Fibroblast of skin of left biceps (primary cell): ENCODE measurements at places on chromosomes 12 and 14.
A peak's percentile ranks its signal among the peaks of the same experiment; 100 is the strongest.

- no peak for DNase-seq
These were observed 39.8 kb downstream of the ELK3 start for GRCh38 chr12:96233939-96234461.

- DNase-seq = no peak
These were observed 32.6 kb downstream of the CD163L1 start for GRCh38 chr12:7411343-7411742.

- no peak for DNase-seq
These were observed 454.1 kb downstream of the PCNX1 start for GRCh38 chr14:71361336-71361735.

- DNase-seq = no peak
These were observed at the start of gene NYNRIN for GRCh38 chr14:24398653-24399446. NYNRIN (plus strand) TSS chr14:24399003; CDS start chr14:24399247, 244 bp downstream.

- DNase-seq = no peak
These were observed 8.0 kb upstream of the SERPINA12 start for GRCh38 chr14:94517248-94517640.

DNA sequence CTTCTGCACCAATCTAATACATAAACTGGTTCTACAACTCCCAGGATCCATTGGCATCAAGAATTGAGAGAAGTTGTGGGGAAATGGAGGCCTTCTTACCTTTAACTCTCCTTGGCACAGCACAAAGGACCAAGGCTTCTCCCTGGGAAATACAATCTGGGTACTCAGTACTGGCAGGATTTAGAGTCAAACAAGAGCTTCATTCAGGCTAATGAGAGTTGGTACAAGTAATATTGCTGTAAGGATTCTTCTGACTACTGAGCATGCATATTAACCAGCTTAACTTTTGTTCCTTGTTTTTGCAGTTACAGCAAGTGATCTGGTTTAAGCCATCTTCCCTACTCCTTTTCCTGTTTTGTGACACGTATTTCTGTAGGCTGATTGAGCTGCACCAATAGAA, 76.2 kb upstream of the FERMT2 start:
- no peak for DNase-seq

- DNase-seq = no peak
These were observed 8.1 kb downstream of the RTL1 start for GRCh38 chr14:100895411-100895810.

GRCh38 chr12:120049426-120049825, 60.4 kb downstream of the BICDL1 start:
- no peak for DNase-seq

DNA sequence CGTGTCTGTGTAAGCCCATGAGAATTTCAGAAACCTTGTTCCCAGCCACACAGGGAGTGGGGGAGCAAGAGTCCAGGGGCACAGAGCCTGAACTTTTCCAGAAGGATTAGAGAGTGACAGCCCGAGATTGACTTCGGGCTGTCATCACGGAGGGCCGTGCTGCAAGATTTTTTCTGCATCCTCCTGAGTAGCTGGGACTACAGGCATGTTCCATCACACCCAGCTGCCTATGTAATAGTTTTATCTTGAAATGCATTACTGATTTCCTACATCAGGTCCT, 14.4 kb downstream of the EVL start:
- no peak for DNase-seq

- DNase-seq = no peak
These were observed 24.3 kb upstream of the RCOR1 start for GRCh38 chr14:102568115-102568614.

- no peak for DNase-seq
These were observed 216.7 kb upstream of the SSTR1 start for GRCh38 chr14:37991027-37991426.

DNA sequence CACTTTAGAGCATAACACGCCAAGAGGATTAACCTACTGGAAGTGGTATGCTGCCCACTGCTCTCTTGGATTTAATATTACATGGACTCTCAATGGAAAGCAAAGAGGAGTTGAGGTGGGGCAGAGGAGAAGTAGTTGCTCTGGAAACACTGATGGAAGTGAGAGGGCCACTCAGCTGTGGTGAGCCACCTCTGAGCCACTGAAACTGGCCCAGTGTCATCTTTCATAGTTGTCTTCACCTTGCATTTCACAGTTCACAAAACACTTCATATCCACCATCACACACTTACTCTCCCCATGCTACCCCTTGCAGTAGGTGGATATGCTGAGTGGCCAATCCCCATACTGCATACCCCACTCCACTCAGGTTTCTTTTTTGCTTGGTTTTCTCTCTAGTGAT, 12.2 kb upstream of the PCED1B start:
- DNase-seq = no peak

DNA sequence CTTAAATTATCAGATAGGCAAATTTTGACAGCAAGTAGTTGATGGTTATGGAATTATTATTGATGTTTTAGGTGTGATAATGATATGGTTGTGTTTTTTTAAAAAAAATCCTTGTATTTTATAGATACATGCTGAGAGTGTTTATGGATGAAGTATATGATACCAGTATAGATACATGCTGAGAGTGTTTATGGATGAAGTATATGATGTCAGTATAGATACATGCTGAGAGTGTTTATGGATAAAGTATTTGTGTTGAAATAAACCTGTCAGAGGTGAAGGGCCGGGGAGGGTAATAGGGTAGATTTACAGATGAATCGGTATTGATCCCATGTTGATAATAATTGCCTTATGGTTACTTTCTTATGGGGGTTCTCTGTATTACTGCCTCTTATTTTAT, 6.0 kb upstream of the RFX4 start:
- no peak for DNase-seq

DNA sequence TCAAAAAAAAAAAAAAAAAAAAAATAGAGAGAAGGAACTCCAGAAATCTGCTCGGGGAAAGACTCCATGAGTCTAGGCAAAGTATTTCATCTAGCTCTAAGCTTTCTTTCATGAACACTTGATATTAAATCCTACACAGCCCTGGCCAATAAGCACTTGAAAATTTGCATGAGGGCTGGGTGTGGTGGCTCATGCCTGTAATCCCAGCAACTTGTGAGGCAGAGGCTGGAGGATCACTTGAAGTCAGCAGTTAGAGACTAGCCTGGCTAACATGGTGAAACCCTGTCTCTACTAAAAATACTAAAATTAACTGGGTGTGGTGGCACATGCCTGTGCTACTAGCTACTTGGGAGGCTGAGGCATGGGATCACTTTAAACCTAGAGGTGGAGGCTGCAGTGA, 13.1 kb upstream of the METAP2 start:
- no peak for DNase-seq

- DNase-seq = no peak
These were observed 45.5 kb downstream of the PAWR start for GRCh38 chr12:79645235-79645630.

- DNase-seq = no peak
These were observed 8.4 kb upstream of the SALL2 start for GRCh38 chr14:21534576-21534975.

GRCh38 chr12:109944561-109945359, 44.7 kb downstream of the TCHP start:
- DNase-seq = no peak

- peak; percentile 91 for DNase-seq
These were observed 37.7 kb upstream of the TXNRD1 start for GRCh38 chr12:104177663-104178501.

- DNase-seq = no peak
These were observed 101.1 kb downstream of the BMP4 start for GRCh38 chr14:53855574-53855973.

- DNase-seq = no peak
These were observed 403.3 kb downstream of the ETNK1 start for GRCh38 chr12:23028158-23028802.

GRCh38 chr14:105940534-105941225, 414.3 kb downstream of the TMEM121 start:
- DNase-seq = no peak

GRCh38 chr14:51733147-51733546, 81.4 kb downstream of the FRMD6 start:
- no peak for DNase-seq

DNA sequence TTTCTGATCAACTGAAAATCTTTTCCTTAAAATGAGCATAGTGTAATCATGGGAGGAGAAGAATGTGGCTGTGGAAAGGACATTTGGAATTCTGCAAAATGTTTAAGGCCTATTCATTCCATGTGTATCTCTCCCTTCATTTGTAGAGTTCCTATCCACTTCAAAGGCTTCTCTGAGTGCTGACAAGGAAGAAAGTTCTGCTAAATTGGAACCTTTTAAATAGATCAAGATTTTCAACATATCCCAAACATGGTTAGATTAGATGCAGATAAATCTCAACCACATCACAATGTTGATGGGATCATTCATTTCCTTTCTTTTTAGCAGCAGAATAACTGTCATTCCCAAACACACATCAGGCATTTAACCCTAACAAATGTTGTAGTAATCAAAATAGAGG, 28.4 kb upstream of the SIX1 start:
- DNase-seq = peak; percentile 56

DNA sequence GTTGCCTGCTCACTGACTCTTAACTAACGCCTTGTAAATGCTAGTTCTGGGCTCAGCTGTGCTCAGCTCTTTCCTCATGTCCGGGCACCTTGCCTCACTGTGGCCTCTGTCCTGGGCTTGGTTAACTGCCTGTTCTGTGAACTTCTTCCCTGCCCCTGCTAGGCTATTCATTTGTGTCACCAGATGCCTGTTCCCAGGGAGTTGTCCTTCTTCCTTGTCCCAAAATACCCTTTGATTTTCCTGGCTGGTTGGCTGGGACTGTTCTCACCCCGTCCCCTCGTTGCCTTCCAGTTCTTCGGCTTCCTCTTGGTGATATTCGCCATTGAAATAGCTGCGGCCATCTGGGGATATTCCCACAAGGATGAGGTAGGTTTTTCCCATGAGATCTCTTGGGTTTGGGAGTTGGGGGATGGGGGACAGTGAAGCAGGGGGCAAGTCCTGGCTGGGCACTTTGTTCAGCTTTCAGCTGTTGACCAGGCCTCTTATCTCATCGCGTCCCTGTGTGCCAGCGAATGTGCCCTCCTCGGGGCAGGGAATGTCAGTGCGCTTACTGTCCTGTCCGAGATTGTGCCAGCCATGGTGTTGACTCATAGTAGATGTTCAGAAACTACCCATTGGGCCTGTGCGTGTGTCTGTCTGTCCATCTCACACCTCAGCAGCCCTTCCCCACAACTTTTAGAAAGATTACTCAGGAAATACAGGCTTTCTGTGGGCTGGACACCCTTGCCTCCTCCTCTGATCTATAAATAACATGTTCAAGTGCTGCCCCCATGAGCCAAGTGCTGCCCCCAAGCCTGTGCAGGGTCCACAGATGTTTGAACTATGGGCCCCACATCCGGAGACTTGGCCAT, 33.1 kb downstream of the CD9 start:
- DNase-seq = no peak

- DNase-seq = no peak
These were observed 881 bp downstream of the PYGL start for GRCh38 chr14:50943261-50943942.

DNA sequence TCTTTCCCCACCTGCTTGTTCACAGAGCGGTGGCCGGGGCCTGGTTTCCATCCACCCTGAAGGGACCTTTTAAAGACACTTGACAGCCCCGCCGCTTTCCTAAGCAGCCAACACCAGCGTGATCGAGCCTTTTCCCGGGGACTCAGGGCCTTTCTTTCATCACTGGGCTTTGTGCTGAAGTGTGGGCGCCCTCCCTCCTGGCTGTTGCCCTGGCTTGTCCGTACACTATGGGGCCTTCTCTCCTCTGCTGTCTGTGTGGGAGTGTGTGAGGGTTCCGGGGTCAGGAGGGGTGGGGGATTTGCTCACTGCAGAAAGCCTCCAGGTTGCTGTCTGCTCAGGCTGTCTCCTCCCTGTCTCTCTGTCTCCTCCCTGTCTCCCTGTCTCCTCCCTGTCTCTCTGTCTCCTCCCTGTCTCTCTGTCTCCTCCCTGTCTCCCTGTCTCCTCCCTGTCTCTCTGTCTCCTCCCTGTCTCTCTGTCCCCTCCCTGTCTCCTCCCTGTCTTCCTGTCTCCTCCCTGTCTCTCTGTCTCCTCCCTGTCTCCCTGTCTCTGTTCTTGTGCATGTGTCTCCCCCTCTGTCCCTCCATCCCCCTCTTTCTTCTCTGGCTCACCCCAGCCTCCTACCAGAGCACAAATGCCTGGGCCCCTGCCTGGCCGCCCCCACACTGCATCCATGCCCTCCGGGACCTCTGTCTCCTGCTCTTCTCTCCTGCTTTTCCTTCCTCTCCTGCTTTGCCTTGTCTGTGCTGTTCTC, 64.7 kb downstream of the CCDC92 start:
- DNase-seq = no peak

GRCh38 chr12:116435984-116436383, 123.2 kb upstream of the MAP1LC3B2 start:
- no peak for DNase-seq

- DNase-seq = no peak
These were observed 11.1 kb upstream of the INF2 start for GRCh38 chr14:104678346-104678745.

- no peak for DNase-seq
These were observed 553.7 kb upstream of the LMO3 start for GRCh38 chr12:17159506-17160300.

- no peak for DNase-seq
These were observed 174.9 kb downstream of the PIK3C2G start for GRCh38 chr12:18436170-18436569.

DNA sequence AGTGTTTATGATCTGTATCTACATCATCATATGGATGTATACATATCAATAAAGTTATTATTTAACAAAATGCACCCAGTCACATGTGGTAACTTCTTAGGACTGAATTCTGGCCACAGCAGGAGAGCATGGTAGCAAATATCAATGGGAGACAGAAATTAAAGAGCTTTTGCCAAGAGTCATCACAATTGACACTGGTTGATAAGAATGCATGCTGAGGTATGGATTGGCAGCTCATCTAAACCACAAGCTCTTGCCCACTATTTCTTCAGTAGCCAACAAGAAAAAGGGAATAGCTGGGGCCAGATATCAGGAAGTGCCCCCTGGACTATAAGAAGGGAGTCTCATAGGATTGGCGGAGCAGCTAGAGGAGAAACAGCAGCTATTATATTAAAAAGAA, 9.4 kb upstream of the PTGR2 start:
- no peak for DNase-seq

DNA sequence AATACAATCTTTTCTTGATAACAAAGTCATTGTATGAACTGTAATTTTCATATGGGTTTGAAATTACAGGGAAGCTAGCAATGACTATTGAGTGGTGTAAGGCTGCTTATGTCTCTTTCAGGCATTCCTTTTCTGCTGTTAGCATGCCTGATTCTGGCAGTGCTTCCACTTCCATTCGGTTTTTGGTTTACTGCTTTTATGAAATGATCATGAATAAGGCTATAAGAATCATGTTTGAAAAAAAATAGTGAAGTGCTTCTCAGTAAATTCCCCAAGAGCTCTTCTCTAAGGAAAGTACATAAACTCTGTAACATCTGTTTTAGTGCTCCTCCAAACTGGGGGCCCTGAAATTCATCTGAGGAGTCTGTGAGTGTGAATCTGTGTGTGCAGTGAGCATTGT, 434.0 kb upstream of the RGS6 start:
- peak; percentile 57 for DNase-seq

DNA sequence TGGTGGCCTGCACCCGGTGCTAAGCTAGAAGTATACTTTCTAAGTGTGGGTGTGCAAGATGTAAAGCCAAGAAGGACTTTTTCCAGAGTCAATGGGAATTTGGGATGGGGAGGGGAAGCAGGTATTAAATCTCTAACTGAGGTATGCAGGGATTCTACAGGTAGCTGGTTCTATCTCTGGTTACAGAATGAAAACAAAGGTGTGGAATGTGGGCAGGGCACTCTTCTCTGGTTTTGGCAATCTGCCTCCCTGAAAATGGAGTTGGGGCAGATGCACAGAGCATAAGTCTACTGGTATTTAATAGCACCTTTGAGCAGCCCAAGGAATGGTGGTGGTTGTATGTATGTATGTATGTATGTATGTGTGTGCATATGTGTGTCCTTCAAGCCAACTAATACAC, 66.7 kb upstream of the PPP1R12A start:
- DNase-seq = no peak
